K562 (cell line): ENCODE measurements at places on chromosomes 13 and 19. TPM values are rescaled to one million over a fixed set of nuclear protein-coding genes. Genes with fewer than 3 reads are reported as not detected.

DNA sequence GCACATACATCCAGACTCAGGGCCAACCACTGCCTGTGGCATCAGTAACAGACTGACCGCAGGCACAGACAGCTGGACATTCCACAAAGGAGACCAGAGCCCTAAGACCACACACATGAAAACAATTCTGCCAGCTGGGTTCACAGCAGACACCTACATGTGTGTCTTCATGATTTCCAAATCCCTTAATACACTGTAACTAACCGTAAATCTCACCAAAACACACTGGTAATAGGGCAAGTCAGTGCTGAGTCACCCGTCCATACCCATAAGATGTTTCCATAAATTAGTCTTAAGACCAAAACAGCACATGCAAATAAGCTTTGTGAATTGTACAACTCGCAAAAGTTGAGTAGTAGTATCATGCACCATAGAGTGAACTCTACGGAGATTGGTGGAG is 65.4 kb downstream of the TUBGCP3 start:
- no peak overlapping the region for H3K27ac ChIP-seq
- no peaks in the 10 kb centered on the region for H3K4me1 ChIP-seq
- no peak for DNase-seq
- no peaks in the 10 kb centered on the region; the same call in 2 of the 3 replicates for H3K27me3 ChIP-seq

- DNase-seq, result peak; percentile 80
- H3K36me3 ChIP-seq, result peaks cover 88% of the 10 kb centered on the region; the same call in 2 of the 3 replicates
- no peaks in the 10 kb centered on the region for H3K27me3 ChIP-seq
- H3K4me1 ChIP-seq, result peaks cover 20% of the 10 kb centered on the region
Observed at GRCh38 chr19:44988896-44989556, 12.2 kb upstream of the RELB start.

DNA sequence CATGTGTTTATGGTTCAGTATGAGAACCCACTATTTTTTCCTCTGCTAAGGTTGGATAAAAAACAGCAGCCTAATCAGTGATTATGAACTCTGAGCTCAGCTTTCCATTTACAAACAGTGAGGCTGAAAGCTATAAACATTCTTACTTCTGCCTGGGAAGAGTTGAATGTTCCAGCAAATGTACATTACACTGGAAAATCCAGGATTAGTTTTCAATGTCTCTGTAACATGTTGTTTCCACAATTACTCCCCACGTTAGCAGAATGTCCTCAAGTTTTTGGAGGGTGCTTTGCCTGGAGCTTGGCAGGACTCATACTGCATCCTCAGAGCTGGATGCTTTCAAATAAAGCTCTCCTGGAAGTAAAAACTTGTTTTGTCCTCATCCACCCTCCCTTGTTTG is 150.4 kb downstream of the POSTN start:
- DNase-seq, result no peak
- no peak overlapping the region for H3K4me3 ChIP-seq
- no peak overlapping the region for H3K27ac ChIP-seq
- H3K36me3 ChIP-seq, result no peaks in the 10 kb centered on the region

The NLRP7 gene
- 0.18 TPM in 1 of 2 replicates, not detected in the other for total RNA-seq

DNA sequence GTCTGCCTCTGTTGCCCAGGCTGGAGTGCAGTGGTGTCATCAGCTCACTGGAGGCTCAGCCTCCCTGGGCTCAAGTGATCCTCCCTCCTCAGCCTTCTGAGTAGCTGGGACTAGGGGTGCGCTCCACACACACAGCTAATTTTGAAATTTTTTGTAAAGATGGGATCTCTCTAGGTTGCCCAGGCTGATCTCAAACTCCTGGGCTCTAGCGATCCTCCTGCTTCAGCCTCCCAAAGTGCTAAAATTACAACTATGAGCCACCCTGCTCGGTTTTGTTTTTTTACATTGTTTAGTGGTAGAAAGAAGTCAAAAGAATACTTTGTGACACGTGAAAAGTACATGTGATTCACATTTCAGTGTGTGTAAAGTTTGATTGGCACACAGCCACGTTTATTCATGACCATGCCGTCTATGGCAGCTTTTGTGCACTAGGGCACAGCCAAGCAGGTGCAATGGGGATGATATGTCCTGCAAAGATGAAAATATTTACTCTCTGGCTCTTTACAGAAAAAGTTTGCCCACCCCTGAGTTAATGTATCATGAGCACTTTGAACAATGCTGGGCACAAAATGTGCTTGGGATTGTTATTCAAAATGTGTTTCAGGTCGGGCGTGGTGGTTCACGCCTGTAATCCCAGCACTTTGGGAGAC is 16.2 kb upstream of the NFIC start:
- H3K27me3 ChIP-seq, result no peaks in the 10 kb centered on the region
- H3K4me3 ChIP-seq, result no peak overlapping the region
- DNase-seq, result no peak
- H3K27ac ChIP-seq, result no peak overlapping the region
- H3K36me3 ChIP-seq, result no peaks in the 10 kb centered on the region

DNA sequence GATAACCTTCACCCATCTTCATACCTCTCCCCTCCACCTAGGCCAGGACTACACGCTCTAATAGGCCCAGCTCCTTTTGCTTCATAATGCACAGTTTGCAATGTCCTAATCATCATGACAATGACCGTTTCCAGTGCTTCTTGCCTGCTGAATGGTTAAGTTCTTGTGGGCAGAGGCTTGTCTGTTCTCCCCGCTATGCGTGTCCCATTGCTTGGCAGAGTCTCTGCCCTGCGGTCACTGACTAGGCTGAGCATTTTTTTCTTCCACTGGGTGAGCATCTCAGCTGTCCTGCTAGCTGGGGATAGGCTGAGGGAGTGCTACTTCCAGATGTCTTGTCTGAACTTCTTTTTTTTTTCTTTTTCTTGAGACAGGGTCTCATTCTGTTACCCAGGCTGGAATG is 314.7 kb downstream of the UQCRFS1 start:
- no peaks in the 10 kb centered on the region for H3K27me3 ChIP-seq
- H3K27ac ChIP-seq, result no peak overlapping the region
- no peak for DNase-seq
- no peaks in the 10 kb centered on the region for H3K36me3 ChIP-seq
- H3K4me3 ChIP-seq, result no peak overlapping the region

The ZNF155 gene
- total RNA-seq, result 0.47 and 0.62 TPM in 2 replicates

DNA sequence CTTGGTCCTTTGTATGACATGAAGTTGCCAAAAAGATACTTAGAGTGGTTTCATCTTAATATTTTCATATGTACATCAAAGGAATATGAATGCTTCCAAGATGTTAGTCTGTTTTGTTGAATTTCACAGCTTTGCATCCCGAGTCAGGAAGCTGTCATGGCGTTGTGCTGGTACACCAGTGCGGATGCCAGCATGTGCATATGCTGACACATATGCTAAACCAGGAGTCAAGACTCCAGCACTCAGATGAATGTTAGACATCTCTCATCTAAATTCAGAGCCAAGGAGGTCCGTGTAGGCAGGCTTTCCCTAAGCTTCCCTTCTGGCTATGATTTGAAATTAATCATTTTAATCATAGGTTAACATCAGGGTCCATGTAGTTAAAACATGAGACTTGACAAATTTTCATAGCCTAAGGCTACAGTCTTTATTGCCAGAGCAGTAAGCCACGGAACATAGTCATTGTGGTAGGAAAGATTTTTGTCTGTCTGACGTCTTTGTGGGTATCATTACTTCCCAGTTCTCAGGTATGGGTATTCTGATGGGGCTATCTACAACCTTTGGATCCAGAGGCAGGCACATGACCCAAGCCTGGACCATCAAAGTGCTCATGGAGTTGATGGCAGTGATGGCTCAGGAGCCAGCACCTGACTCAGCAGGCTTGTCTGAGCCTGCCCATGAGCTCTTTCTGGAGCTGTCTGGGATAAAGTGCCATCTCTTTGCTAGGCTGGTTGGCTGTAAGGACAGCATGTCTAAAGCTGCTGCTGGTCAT is 246.1 kb downstream of the KCNRG start:
- H3K27me3 ChIP-seq, result no peaks in the 10 kb centered on the region
- H3K27ac ChIP-seq, result no peak overlapping the region
- DNase-seq, result no peak
- no peak overlapping the region for H3K4me3 ChIP-seq

GRCh38 chr13:80379245-80379644 is 38.3 kb upstream of the SPRY2 start:
- H3K36me3 ChIP-seq, result no peaks in the 10 kb centered on the region
- no peaks in the 10 kb centered on the region for H3K4me1 ChIP-seq
- no peak overlapping the region for H3K27ac ChIP-seq
- H3K4me3 ChIP-seq, result no peak overlapping the region

DNA sequence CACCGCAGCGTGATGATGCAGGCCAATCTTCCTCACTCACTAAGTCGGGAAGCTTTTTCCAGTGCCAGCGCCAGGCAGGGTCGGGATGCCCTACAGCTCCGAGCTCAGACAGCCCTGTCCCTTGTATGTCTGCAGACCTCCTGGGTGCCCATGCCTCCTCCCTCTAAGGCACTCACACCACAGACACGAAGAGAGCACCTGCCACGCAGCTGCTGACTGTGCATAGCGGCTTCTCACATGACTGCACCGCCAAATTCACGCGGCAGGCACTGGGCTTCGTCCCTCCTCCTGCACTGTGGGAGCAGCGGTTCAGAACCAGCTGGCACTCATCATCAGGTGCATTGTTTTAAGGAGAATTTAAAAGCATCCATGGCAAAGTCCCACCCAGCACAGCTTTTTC is 88.1 kb downstream of the SLC7A1 start:
- H3K4me3 ChIP-seq, result no peak overlapping the region
- no peaks in the 10 kb centered on the region; the same call in 2 of the 3 replicates for H3K4me1 ChIP-seq
- peaks cover 26% of the 10 kb centered on the region for H3K27me3 ChIP-seq
- DNase-seq, result no peak
- no peak overlapping the region for H3K27ac ChIP-seq

GRCh38 chr13:19836472-19836871 is 27.0 kb downstream of the ZMYM5 start:
- peaks cover 39% of the 10 kb centered on the region; the same call in 1 of the 3 replicates for H3K36me3 ChIP-seq
- H3K27ac ChIP-seq, result no peak overlapping the region
- DNase-seq, result no peak
- no peaks in the 10 kb centered on the region for H3K4me1 ChIP-seq
- no peaks in the 10 kb centered on the region for H3K27me3 ChIP-seq

GRCh38 chr13:73416093-73416492 is 357.3 kb downstream of the KLF5 start:
- no peak for DNase-seq
- no peaks in the 10 kb centered on the region for H3K4me1 ChIP-seq
- H3K27me3 ChIP-seq, result no peaks in the 10 kb centered on the region
- H3K27ac ChIP-seq, result no peak overlapping the region
- H3K4me3 ChIP-seq, result no peak overlapping the region
- H3K36me3 ChIP-seq, result no peaks in the 10 kb centered on the region

- no peaks in the 10 kb centered on the region for H3K27me3 ChIP-seq
- no peak overlapping the region for H3K27ac ChIP-seq
- peak; percentile 37 for DNase-seq
- peaks cover 28% of the 10 kb centered on the region; the same call in 2 of the 3 replicates for H3K36me3 ChIP-seq
- H3K4me3 ChIP-seq, result no peak overlapping the region
Observed at GRCh38 chr19:3783660-3784584, 2.3 kb downstream of the MATK start.

DNA sequence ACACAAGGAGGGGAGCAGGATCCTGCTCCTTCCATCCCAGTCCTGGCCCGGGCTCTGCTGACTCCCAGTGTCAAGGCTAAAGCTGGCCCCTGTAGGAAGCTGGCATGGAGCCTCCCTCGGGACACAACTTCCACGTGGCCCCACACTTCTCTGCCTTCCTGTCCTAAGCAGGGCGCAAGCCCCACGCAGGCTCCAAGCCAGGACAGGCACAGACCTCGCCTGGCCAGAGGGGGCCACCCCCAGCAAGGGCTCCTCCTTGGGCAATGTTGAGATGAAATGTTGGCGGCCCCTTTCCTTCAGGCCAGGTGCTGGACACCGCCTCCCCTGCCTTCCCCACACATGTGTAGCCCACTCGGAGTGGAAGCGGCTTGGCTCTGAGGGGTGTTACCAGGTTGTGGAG is 66.6 kb downstream of the COL4A1 start:
- H3K27ac ChIP-seq, result no peak overlapping the region
- H3K27me3 ChIP-seq, result no peaks in the 10 kb centered on the region
- no peak for DNase-seq
- no peak overlapping the region for H3K4me3 ChIP-seq

DNA sequence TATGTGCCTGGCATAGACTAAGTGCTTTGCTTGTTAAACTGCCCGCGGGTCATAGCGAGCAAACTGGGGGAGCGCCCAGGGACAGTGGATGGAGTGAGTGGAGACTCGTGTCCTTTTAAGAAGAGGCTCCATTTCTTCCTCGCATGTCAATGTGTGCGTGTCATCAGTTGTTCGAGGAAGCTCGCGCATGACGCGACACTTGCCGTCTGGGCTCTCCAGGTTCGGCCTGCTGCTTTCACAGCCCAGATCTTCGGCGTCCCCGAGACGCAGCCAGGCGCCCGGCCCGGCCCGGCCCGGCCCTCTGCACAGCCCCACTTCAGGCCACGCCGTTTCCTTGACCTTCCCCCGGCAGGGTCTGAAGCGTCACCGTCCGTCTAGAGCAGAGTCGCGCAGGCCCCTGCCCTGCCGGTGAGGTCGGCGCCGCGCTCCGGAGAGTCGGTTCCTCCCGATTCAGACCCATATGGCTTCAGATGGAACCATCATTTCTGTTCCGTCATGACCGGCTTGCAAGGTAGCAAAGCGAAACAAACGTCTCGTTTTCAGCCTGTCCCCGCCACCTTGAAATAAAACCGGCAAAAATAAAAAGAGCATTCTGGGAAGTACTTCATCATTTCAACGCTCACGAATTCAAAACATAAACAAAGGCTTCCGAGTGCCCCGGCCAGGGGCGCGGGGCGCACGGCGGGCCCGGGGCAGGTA is 599 bp upstream of the ARHGEF7 start:
- H3K36me3 ChIP-seq, result no peaks in the 10 kb centered on the region
- peak overlapping the region; percentile 10; the same call in 1 of the 2 replicates for H3K4me3 ChIP-seq
- no peak for DNase-seq
- no peak overlapping the region for H3K27ac ChIP-seq
- no peaks in the 10 kb centered on the region for H3K4me1 ChIP-seq

GRCh38 chr13:50627111-50627510 is 216.4 kb downstream of the DLEU7 start:
- H3K27ac ChIP-seq, result no peak overlapping the region
- no peak overlapping the region for H3K4me3 ChIP-seq
- no peaks in the 10 kb centered on the region for H3K4me1 ChIP-seq
- no peak for DNase-seq
- no peaks in the 10 kb centered on the region for H3K36me3 ChIP-seq
- H3K27me3 ChIP-seq, result no peaks in the 10 kb centered on the region

GRCh38 chr13:99307247-99307646 is at the start of gene GPR183:
Gene GPR183 (minus strand): TSS chr13:99307399. CDS start chr13:99296145, 11,254 bp downstream.
- peak within 1 kb of the TSS; percentile 19; the same call in 1 of the 2 replicates for H3K4me3 ChIP-seq
- DNase-seq, result no peak
- H3K27me3 ChIP-seq, result no peaks in the 10 kb centered on the region
- peaks cover 18% of the 10 kb centered on the region; the same call in 2 of the 3 replicates for H3K36me3 ChIP-seq
